ENCODE measurements at places on chromosomes 5 and 9.

DNA sequence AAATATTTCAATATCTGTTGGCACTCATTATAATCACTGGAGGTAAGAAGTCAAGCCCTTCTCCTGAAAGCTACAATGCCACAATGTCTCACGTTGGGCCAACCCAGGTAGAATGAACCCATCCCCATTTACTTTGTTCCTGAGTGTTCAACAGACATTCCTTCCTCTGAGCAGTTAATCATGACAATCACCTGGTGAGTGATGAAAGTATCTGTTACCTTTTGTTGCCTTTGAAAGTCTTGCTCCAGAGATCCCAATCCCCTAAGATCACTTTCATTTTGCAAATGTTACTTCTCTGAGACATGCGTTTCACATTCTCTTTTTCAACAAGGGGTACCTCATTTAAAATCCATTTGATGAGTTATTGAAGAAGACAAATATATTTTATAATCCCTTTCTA is 49.3 kb upstream of the MSX2 start:
- no peak for DNase-seq

DNA sequence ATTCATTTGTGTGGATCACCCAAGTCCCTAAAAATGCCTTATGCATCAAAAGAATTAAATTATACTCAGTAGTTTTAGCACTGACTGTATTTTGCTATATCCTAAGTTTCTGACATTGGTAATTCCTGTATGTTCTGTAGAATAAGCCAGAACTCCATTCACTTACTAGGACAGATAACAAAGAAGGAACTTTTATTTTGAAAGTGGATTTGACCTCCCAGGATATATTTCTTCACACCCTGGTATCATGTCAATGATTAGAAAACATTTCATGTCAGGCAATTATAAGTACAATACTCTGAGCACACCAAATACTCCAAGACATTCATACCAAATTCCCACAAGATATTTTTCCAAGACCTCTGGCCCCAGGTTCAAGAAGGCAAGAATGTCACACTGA is 28.7 kb upstream of the MYOT start:
- no peak for DNase-seq

DNA sequence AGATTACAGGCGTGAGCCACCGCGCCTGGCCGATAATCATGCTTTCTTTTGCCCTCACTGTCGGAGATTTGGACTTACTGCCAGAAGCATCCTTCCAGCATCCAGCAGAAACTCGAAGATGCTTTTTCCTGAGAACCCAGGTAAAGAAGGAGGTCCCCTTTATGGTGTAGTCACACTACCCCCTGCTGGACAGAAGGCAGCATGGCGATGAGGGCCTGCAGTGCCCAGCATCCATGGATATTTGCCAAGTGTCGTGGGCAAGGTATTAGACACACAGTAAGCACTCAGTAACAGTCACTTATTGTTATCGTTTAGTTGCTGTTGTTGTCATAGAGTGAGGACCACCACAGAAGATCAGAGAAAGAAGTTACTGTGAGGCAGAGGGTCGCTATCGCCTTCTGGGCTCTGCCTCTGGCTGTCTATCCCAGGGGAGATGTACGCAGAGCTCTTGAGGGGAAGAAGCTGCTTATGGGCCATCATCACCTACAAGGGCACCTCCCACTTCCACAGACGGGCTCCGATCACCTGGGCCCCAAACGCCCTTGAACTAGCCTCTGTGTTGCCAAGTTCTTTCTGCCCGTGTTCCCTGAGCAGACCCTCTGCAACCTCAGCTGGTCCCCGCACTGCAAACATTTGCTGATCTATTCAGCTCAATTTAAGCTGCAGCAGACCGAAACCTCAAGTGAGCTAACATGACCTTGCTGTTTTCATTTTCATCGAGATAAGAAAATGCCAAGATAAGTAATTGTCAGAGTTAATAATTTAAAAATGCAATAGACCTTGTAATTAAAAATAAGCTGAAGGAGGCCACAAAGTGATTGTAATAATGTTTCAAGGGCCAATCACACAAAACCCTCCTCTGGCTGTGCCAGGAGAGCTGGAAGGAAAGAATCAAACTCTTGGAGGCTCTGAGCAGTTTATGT is 23.9 kb downstream of the C5orf15 start:
- DNase-seq, result no peak

- DNase-seq, result peak; percentile 74
Observed at GRCh38 chr5:151097820-151098767, 17.3 kb upstream of the TNIP1 start.

GRCh38 chr9:115837618-115838017 is 316.0 kb upstream of the PAPPA start:
- DNase-seq, result no peak

DNA sequence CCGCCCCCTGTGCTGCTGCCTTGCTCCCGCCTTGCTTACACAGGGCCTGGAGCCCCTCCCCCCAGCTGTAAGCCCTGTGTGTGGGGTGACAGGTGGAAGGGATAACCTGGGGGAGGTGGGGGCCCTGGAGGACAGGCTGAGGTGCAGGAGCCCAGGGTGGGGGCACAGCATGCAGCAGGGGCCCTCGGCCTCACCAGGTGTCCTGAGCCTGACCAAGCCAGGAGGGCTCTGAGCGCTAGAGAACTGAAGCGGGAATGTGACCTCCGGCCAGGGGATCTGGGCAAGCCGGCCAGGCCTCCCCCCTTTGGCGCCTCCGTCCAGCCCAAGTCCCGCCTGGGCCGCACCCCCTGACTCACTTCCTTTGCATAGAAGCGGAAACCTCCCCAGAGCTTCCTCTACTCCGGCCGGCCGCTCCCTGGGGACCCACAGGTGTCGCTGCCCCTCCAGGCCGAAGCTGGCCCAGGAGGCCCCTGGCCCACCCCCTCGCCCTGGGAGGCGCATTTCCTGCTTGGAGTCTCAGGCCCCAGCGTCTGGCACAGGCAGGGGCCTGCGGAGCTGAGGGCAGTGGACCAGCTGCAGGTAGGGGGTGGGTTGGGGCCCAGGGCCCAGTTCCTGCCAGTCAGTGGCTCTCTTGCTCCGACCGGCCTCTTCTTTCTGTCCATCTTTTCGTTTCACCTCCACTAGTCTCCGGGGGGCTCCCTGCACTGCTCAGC is at the start of gene TOR4A:
TSS of gene TOR4A (plus strand) at position 398 of the 713 bp plus-strand sequence. CDS start 964 bp downstream, outside the sequence.
- peak; percentile 64 for DNase-seq

- DNase-seq, result no peak
Observed at GRCh38 chr5:15013654-15014463, 142.3 kb upstream of the ANKH start.

DNA sequence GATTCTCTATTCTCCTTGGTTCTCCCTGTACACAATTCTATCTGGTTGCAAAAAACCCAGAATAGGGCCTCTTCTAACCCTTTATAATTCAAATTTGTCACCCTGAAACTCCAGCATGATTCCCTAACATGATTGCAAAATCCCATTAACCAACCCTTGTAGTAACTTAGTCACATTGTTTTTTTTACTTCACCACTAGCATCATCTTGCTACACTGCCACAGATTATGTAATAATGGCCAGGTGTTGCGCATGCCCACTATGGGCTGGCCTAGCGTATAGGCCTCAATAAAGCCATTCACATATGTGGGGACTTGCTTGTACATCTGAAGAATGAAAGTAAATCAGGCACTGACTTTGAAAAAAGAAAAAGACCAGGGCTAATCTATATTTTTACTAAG is 25.7 kb downstream of the FAM170A start:
- no peak for DNase-seq

GRCh38 chr9:27586304-27586703 is 13.0 kb upstream of the C9orf72 start:
- DNase-seq, result no peak

Measured in CD4-positive, alpha-beta T cell (primary cell).